HS-27A (cell line): ENCODE measurements at places on chromosomes 1 and 21.
A peak's percentile ranks its signal among the peaks of the same experiment; 100 is the strongest.

- DNase-seq = no peak
Observed at GRCh38 chr1:81827942-81828341, 27.2 kb downstream of the ADGRL2 start.

GRCh38 chr1:100107696-100108095 lies 25.0 kb downstream of the SASS6 start:
- no peak for DNase-seq

DNA sequence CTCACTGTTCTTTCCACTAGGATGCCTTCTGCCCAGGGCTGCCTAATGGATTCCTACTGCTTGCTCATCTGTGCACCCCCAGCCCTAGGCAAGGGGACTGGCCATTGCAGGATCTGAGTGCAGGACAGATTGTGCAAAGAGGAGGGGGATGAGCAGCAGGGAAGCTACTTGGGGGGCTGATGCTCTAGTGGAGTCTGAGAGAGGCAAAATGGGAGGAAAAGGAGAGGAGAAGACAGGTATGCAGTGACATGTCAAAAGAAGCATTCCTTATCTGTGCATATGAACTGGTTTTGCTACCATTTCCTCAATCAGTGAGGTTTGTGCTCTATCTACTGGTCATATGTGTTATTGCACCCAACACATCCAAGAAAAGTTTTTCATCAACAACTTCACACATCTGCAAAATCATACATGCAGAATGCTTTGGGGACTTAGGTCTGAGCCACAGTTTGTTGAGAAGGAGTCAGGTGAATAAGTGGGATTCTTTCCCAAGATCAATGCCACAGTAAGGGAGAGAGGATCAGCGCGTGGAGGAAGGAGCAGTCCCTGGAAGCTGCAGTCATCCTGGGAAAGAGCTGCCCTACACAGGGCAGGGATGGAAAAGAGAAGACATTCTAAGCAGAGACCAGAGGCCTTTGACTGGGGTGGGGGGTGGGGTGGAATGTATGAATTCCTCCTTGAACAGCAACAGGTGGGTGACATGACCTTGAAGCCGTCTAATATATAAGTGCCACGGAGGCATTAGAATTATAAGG lies 14.4 kb downstream of the SLC5A9 start:
- DNase-seq = no peak

- DNase-seq = peak; percentile 20
Observed at GRCh38 chr1:230681599-230681998, 32.3 kb downstream of the AGT start.

- no peak for DNase-seq
Observed at GRCh38 chr21:45999581-46000181, 18.1 kb downstream of the COL6A1 start.

DNA sequence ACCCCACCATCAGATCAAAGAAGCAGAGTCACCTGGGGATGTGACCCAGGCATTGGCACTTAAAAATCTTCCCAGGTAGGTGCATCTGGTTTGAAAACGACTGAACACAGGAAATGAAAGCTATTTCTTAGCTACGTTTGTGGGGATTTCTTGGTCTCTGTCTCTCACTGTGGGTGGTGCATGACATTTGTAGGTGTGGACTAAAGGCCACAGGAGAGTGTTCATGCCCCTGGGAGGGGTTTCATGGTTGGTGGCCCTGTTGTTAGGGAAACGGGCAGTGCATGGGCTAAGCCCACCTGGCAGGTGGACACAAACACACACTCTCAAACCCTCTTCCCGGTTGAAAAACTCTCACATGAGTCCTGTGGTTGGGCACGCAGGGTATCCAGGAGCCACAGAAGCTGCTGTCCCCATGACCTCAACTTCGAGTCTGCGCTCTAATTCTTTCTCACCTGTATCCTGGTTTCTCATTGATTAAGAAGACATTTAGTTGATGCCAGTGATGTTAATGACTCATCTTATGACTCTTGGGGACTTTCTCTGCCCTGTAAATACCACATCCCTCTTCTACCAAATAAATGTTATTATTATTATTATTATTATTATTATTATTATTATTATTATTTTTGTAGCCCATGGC lies 119.4 kb downstream of the MRPS6 start:
- DNase-seq = no peak

DNA sequence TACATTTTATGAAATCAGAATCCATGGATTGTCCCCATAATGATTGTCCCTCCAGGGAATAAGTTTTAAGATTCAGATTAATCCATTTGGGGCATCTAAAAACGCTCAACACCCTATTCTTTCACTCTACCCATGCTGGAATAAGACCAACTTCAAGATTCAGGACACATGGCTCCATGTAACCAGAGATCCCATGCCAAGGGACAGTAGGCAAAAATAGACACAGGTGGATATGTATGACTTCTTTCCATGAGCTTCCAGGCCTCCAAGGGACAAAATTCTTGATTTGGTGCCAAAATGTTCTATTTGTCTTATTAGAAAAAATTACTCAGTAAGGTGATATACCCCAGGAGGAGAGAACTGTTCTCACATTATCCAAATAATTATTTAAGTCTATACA lies 178.8 kb downstream of the NRIP1 start:
- DNase-seq = no peak

GRCh38 chr1:34060187-34060730 lies 104.8 kb downstream of the CSMD2 start:
- no peak for DNase-seq

- no peak for DNase-seq
Observed at GRCh38 chr1:211511947-211512346, 20.0 kb upstream of the RD3 start.

- DNase-seq = no peak
Observed at GRCh38 chr1:50251702-50252101, 143.0 kb downstream of the ELAVL4 start.

DNA sequence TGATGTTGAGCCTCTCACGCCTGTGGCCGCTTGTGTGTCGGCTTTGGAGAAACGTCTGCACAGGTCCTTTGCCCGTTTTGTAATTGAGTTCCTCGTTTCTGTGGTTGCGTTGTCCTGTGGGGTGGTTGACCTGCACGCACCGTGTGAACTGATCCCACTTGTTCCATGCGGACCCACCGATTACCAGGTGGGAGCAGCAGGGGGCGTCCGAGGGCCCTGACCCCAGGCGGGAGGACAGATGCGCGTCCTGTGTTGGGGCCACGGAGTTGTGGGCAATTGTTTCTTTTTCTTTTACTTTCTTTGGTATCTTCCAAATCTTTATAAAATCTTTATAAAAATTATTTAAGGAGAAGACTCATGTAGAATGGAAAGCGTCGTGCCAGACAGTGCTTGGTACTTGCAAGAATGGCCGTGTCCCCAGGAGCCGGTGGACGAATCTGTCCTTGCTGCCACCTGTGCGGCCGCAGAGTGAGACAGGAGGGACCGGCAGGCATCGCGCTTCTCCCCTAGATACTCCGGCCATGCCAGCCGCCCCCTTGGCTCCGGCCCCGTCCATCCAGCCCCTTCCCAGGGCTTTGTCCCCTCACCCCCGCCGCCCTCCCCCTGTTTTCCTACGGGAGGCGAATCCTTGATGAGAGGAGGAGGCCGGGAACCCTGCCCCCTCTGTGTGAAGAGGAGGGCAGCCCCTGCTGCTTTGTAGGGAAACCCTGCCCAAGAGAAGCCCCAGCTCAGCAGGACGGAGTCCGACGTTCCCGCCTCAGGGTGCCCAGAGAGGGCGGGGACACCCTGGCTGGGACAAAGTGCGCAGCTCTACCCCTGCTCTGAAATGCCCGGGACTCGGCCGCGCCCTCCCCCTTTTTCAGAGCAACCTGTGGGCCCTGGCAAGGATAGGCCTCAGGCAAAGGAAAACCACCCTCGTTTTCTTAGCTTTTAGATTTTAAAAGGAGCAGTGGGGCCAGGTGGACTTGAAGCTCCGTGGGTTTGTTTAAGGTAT lies 41.7 kb downstream of the PRKCZ start:
- no peak for DNase-seq

DNA sequence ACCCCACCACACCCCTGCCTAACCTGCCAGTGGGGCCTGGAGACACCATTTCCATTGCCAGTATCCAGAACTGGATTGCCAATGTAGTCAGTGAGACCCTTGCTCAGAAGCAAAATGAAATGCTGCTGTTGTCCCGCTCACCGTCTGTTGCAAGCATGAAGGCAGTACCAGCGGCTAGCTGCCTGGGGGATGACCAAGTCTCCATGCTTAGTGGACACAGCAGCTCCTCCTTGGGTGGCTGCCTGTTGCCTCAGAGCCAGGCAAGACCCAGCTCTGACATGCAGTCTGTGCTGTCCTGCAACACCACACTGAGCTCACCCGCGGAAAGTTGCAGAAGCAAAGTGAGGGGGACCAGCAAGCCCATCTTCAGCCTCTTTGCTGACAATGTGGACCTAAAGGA lies 33.4 kb downstream of the STYXL2 start:
- DNase-seq = no peak

- DNase-seq = peak; percentile 81
Observed at GRCh38 chr1:178530037-178530402, 17.1 kb downstream of the TEX35 start.

DNA sequence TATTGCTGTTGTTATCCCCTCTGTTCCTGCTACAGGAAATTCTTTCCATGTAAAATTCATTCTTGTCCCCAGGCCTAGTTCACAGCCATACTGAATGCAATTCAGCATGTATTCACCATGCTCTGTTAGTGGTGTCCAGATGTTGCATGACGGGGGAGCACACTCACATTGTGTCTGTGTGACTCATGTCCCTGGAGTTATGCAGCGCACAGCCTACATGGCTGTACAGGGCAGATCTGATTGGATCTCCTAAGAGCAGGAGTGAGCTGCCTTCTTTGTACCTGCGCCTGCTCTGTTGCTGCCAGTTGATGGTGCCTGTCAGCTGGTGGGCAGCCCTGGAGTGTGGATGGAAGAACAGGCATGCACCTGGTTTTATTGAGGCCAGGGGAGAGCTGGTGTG lies 17.6 kb downstream of the HTR6 start:
- DNase-seq = no peak

- no peak for DNase-seq
Observed at GRCh38 chr1:231487910-231488309, 40.6 kb upstream of the TSNAX start.

GRCh38 chr1:174225499-174226204 lies 66.3 kb downstream of the RABGAP1L start:
- no peak for DNase-seq

GRCh38 chr1:39657923-39658485 lies 13.9 kb downstream of the NT5C1A start:
- DNase-seq = peak; percentile 67

- DNase-seq = no peak
Observed at GRCh38 chr1:228978484-228979324, 243.4 kb downstream of the RHOU start.

- no peak for DNase-seq
Observed at GRCh38 chr1:37354876-37355650, 119.3 kb upstream of the ZC3H12A start.

GRCh38 chr1:196308176-196308575 lies 300.1 kb downstream of the KCNT2 start:
- no peak for DNase-seq

DNA sequence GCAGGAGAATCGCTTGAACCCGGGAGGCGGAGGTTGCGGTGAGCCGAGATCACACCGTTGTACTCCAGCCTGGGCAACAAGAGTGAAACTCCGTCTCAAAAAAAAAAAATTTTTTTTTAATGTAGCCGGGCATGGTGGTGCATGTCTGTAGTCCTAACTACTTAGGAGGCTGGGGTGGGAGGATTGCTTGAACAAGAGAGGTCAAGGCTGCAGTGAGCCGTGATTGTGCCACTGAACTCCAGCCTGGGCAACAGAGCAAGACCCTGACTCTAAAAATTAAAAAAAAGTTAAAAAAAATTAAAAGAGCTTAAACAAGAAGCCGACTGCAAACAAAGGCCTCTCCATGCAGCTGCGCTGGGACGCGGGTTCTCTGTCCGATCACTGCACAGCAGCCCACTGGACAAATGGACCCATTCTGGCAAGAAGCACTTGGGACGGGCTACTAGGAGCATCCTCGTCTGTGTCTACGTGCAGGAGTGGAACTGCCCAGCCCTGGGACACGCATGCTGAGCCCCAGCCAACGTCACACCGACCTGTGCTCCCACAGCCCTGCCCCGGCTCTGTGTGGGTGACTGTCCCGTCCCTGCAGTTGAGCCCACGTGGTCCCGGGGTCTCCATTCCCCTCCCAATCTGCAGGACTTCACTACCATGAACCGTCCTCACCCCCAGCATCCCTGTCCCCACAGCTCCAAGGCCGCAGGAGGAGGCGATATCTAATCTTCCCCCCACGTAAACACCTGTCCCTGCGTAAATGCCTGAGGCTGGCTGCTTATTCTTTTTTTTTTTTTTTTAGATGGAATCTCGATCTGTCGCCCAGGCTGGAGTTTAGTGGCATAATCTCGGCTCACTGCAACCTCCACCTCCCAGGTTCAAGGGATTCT lies 12.3 kb downstream of the SLC35E2B start:
- no peak for DNase-seq

DNA sequence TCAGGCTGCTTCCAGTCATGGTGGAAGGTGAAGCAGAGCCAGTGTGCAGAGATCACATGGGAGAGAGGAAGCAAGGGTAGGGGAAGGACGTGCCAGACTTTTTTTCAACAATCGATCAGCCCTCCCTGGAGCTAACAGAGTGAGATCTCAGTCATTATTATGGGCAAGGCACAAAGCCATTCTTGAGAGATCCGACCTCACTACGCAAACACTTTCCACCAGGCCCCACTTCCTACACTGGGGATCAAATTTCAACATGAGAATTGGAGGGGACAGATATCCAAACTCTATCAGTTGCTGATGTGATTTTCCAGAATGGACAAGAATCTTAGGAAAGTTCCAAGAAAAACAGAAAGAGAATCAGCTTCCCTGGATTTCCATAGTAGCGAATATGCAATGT lies 60.5 kb downstream of the BACE2 start:
- DNase-seq = no peak

GRCh38 chr1:211287218-211287617 lies 28.1 kb downstream of the RCOR3 start:
- DNase-seq = no peak

DNA sequence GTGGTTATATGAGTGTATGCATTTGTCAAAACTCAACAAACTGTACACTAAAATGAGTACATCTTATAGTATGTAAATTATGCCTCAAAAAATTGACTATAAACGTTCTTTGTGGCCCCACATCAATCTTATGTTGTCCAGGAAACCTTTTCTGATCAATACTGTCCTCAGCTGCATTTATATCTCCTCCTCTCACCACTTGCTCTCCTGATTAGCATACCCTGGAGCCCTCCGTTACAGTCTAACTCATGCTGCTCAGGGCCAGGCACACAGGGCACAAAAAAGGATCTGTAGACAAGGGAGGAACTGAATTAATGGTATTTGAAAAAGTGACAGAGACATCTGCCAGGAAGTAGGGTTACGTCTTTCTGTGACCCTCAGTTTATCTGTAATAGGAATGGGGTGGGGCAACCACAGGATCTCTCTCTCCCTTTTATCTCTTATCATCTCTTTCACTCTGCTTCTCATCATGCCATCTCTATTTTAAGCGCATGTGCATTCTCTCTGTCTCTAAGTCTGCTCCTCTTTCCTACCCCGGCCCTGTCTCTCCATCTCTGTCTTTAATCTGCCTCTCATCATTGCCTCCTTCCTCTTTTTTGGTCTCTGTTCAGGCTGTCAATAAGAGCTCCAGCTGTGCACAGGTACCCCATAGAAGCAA lies 7.0 kb upstream of the TAL1 start:
- no peak for DNase-seq
